Suppressor macrophage treated with lipopolysaccharide for 4 hours (primary cell): ENCODE measurements at places on chromosomes 4 and X.

GRCh38 chr4:101956068-101956825, 165.7 kb downstream of the BANK1 start:
- no peak for DNase-seq

DNA sequence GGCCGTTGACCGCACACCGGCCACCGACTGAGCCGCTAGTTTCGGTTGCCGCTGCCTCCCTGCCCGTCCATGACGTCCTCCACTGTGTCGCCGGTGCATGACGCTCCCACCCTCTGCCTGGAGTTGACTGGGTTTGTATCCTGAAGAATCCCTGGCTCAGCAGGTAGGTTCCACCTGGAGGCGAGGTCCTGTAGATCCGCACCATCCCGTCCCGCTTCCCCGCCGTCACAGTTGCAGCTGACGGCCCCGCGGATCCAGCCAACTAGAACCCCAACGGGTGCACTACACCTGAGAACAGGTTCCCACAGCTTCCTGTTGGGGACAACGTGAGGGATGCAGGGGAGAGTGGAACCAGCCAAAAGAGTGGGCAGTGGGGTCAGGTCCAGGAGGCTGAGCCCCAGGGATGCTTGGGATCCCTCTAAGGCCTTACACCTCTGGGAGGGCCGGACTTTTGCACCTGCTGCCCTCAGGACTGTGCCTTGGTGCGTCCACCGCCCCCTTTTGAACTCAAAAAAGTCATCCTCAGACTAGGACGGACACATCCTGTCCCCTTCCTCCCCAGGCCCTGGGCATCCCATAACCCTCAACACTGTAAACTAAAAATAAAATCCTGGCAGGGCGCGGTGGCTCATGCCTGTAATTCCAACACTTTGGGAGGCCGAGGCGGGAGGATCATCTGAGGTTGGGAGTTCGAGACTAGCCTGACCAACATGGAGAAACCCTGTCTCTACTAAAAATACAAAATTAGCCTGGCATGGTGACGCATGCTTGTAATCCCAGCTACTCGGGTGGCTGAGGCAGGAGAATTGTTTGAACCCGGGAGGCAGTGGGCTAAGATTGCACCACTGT, 1.1 kb upstream of the SLBP start:
- DNase-seq: no peak

- DNase-seq: no peak
These were observed 114.4 kb downstream of the ANTXR2 start for GRCh38 chr4:79958466-79959264.

GRCh38 chrX:71626576-71626975, 8.3 kb upstream of the CXCR3 start:
- DNase-seq: no peak
